Activated naive CD4-positive, alpha-beta T cell (primary cell): ENCODE measurements at places on chromosomes 6 and 20.

DNA sequence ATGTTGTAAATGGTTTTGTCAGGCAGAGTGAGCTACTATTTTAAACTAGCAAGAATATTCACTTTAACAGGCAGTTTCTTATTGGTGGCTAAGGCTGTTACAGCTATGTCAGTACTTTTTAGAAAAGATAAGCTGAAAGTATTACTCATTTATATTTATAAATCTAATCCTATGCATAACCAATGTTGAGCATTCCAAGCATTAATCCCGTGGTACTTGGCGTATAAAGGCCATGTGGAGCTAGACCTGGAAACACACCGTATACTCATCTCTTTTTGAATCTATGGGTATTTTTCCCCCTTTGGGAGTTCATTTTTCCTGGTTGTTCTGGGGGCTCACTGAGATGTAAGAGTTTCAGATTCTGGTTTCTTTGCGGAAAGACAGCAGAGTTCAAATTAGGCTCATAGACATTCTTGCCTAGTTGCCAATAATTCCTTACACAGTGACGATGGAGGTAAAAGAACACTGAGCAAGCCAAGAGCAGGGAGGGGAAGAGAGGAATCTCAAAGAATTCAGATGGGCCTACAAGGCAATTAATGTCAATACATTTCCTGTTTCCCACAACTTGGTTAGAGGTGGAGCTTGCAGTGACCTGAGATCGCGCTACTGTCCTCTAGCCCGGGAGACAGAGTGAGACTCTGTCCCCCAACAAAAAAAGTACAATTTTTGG, 211.5 kb downstream of the SOX4 start:
- no peak for DNase-seq

- no peak for DNase-seq
Observed at GRCh38 chr6:41519745-41520699, 26.2 kb upstream of the FOXP4 start.

DNA sequence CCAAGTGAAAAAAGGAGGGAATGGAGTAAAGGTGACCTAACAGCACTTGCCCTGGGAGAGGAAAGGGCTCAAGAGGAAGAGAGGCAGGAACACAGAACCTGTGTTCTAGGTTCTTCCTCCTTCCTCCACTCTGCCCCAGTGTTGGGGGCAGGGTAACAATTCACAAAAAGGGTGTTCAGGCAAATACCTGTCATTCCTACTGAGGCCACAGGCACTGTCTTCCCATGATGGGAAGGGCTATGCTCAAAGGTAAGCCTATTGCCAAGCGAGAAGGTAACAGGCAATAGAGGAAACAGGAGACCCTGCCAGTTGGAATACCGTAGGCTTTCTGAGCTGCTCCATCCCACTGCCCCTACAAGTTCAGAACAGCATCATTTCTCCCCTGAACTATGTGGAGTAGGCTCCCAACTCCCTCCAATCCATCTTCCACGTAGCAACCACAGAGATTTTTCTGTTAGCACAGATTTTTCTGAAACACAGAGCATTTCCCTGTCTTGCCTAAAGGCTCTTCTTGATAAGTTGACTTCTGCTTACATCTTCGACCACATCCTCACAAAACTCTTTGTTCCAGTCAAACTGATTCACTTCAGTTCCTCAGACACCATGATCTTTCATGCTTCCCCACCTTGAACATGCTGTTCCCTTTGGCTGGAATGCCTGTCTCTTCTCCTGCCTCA, 2.7 kb downstream of the AGPAT1 start:
- DNase-seq, result no peak

- no peak for DNase-seq
Observed at GRCh38 chr20:6265204-6265904, 142.5 kb upstream of the FERMT1 start.
